ENCODE measurements at places on chromosomes 3 and 15.

DNA sequence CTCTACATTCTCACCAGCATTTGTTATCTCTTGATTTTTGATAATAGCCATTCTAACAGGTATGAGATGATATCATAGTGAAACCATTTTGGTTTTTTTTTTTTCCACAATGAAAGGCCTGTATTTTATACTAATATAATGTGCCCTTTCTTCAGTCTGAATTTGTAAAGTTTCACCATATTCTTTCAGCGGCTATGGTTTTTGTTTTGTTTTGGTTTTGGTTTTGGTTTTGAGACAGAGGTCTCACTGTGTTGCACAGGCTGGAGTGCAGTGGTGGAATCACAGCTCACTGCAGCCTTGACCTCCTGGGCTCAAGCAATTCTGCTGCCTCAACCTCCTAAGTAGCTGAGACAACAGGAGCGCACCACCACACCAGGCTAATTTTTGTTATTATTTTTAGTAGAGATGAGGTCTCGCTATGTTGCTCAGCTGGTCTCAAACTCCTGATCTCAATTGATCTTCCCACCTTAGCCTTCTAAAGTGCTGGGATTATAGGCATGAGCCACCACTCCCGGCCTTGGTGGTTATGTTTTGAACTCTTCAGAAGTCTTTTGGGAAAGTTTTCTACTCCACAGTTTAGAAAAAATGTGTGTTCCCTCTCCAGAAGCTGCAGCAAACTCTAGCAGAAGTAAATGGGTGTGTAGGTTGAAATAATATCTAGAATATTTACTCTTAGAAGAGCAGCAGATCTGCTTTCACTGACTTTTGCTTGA lies 110.2 kb upstream of the UMPS start:
- DNase-seq, result no peak

- no peak for DNase-seq
Observed at GRCh38 chr3:60841355-60841754, 409.9 kb downstream of the FHIT start.

DNA sequence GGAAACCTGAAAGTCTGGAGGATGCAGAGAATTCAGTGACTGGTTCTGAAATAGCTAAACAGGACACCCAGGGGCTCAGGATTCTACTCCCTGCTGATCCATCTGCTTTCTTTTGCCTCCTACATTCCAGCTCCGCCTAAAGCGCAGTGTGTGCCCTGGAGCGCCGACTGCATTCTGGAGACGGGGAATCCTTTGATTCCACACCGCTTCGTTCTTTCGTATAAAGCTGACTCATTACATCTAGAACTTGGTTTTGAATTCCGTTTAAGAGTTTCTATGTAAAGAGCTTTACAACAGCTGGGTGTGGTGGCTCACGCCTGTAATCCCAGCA lies 61.8 kb downstream of the SENP2 start:
- DNase-seq, result no peak

GRCh38 chr3:4338751-4339150 lies 35.6 kb downstream of the SETMAR start:
- DNase-seq, result no peak

DNA sequence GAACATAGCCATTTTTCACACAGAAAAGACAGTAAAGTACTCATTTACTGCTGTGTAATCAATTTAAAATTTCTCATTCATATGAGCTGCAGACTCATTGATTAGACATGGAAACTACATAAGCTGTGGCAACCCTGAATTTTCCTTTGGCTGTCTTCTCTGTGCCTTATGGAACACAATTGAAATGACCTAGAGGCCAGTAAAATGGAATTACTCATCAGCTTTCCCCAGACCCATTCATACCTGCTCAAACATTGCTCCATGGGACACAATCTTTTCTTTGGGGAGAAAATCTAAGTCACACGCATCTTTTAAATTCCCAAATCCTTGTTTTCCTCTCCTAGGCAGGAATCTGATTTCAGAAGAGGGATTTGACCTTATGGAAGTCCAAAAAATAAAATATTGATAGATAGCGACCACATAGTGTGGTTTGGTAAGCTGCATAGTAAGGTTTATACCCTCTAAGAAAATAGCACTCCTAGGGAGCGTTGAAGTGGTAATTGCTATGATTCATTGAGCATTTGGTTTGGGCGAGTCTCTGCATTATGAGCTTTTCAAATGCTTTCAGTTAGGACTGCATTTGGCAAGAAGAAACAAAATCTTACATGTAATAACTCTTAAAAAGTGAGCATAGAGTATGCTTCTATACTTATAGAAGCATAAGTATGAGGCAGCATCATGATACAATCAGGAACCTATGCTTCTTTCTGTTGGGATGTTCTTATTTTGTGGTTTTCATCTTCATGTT lies 243.4 kb upstream of the GADL1 start:
- DNase-seq, result no peak

DNA sequence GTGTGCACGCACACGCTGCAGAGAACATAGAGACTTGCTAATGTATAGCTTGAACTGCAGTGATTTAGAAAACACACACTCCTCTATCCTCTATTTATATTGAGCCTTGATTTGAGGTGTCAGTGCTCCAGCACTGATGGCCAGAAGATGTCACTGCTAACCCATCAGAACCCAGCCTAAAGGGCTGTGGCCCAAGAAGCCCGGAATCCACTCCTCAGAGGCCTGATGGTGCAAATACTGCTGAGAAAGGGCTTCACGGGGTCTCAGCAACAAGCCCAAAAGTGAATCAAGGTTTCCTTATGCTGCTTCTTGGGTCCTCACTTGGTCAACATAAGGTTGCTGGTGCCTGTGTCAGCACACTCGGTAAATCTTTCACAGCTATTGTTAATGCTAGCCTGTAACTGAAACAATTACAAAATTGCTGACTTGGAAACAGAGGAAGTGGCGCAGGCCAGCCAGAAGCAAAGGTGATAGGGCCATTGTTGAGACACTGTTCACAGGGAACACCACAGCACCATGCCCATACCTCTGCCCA lies 60.3 kb downstream of the HEG1 start:
- DNase-seq, result peak; percentile 26

DNA sequence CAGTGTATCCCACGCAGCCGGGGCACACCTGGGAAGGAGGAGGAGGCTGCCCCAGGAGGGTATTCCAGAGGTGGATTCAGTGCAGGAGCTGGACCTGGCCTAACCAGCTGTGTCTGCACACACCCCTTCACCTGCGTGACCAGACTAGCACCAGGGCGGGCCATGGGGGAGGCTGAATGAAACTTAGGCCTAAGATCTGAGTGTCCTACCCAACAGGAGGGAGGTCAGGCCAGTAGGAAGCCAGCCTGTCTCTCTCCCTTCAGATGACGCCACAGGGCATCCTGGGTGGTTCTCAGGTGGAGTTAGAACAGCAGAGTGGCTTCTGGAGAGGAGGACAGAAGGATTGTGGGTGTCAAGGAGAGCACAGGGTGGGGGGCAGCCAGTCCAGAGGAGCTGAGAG lies 3.4 kb upstream of the SEMA3F start:
- no peak for DNase-seq

DNA sequence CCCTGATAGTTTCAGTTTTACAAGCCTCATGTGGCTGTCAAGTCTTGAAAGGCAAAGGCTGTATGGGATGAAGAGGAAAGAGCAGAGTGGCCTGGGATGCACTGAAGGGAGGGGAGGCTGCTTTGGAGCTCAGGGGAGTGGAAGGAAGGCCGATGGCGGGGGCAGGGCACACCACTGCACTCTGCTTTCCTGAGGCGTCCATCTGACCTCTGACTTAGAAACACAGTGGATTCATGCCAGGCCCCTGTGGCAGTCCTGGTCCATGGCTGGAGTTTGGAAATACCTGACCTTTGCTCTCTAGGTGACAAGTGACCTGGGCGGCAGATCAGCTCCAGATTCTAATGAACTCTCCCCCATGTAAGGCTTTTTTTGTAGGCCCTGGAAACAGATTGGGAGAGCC lies 19.0 kb downstream of the FAH start:
- DNase-seq, result no peak

DNA sequence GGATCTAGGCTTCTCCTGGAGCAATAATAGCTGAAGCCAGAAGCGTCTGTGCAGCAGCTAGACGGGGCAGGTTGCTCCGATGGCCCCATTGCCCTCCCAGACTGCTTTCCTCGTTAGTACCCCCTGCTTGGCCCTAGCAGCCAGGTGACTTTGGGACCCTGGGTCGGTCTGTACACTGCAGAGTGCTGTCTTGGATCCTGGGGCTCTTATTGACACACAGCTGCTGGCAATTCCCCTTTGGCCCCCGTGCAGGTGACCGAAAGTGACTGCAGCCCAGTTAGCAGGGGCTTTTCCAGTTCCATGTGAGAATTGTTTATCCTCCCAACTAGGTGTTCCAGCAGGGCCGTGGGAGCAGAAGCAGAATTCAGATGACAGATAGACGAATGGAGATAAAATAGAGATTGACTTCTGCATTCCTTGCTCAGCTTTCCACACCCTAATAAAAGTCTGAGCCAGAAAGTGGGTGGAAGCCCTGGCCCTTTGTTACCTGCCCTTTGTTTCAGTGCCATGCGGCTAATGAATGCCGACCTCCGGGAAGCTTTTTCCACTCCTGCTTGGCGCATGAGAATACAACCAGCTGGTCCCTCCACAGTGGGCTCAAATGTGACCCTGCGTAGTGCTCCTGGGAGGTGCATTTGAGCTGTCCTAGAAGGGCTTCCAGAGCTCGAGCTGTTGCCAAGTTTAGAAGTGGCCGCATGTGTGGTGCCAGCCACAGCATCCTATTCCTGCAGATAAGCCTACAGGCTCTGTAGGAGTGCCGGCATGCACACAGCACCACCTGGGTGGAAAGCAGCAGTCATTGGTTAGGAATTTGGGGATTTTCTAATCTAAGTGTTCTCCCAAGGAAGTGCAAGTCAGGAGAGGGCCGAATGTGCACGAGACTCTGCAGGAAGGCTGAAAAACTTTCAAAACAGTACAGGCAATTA lies 94.4 kb downstream of the SLCO3A1 start:
- DNase-seq, result no peak

DNA sequence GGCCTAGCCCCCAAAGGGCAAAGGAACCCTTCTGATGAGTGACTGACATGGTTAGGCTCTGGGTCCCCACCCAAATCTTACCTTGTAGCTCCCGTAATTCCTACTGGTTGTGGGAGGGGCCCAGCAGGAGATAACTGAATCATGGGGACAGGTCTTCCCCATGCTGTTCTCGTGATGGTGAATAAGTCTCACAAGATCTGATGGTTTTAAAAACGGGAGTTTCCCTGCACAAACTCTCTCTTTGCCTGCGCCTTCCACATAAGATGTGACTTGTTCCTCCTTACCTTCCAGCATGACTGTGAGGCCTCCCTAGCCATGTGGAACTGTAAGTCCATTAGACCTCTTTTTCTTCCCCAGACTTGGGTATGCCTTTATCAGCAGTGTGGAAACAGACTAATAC lies 16.9 kb downstream of the TKT start:
- no peak for DNase-seq

DNA sequence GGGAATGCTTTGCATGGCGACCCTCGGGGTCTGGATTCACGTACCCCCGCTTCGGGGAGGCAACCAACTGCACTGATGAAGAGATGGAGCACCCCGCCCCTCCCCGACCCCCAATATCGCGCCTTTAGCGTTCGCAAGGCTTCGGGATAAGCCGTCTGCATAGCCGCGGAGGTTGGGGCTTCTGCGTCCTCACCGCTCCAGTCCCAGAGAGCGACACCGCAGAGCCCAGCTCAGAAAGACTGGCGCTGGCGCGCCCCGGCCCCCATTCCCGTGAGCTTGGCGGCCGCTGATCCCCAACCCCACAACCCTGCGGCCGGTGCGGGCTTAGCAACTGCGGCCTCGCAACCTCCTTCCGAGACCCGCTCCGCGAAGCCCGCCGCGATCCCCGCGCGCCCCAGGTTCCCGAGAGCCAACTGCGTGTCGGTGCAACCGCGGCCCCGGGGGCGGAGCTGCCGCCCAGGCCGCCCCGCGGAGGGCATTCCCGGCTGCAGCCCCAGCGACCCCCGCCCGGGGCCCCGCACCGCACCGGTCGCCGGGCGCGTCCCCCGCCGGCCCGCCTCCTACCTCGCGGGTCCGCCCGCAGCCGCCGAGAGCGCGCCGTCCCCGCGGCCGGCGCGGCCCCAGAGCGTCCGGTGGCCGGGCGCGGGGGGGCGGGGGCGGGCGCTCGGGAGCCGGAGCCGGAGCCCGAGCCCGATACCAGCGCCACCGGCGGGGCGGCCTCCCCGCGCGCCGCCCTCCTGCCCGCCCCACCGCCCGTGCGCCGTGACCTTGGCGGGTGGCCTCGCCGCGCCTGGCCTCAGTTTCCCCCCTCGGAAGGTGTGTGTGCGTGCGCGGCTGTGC lies 79.5 kb downstream of the IQSEC1 start:
- no peak for DNase-seq

DNA sequence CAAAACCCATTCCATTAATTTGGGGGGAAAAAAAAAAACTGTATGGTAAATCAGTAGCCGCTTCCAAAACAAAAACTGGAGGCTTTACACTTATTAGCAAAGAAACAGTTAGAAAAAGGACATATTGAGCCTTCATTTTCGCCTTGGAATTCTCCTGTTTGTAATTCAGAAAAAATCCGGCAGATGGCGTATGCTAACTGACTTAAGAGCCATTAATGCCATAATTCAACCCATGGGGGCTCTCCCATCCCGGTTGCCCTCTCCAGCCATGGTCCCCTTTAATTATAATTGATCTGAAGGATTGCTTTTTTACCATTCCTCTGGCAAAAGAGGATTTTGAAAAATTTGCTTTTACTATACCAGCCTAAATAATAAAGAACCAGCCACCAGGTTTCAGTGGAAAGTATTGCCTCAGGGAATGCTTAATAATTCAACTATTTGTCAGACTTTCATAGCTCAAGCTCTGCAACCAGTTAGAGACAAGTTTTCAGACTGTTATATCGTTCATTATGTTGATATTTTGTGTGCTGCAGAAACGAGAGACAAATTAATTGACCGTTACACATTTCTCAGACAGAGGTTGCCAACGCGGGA lies 9.4 kb upstream of the RPL24 start:
- peak; percentile 40 for DNase-seq

- no peak for DNase-seq
Observed at GRCh38 chr3:107992976-107993684, 97.7 kb downstream of the CD47 start.

- no peak for DNase-seq
Observed at GRCh38 chr15:49045751-49046219, 461 bp downstream of the SECISBP2L start.

- DNase-seq, result no peak
Observed at GRCh38 chr3:132507657-132508056, 89.4 kb upstream of the ACKR4 start.

DNA sequence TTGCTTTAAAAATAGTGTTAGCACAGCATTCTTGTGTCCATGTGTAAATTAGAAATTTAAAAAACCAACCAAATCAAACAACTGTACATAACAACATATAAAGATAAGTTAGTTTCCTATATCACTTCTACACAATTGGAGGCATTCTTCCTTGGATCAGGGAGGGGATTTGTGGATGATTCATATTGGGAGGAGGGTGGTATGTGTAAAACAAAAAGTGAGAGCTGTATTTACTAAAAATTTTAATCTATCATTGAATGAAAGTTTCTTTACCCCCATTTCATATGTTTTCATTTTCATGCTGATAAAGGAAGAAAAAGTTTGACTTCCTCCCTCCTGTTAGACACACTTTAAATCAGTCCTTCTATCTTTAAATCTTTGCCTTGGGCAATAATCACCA lies 325.0 kb downstream of the SATB1 start:
- no peak for DNase-seq

- peak; percentile 3 for DNase-seq
Observed at GRCh38 chr15:43370310-43370974, 401 bp downstream of the ZSCAN29 start.
